NCI-H2081 (cell line): ENCODE measurements at places on chromosomes 12 and 14.

DNA sequence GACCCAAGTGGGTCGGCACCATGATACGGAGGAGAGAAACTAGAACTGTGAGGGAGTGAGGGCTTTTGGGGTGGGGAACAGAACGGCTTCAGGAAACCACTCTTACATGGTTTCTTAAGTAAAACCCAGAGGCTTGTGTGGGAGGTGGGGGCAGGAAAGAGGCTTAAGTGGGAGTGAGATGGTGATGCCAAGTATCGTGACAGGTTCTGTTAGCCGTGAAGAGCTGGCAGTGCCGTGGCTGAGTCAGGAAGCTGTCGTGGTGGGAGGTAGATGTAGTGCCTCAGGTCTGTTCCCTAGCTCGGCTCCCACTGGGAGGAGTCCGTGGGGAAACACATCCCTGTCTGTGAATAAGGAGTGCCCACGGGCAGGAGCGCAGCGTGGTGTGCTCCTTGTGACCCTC, 185.8 kb upstream of the FKBP4 start:
- no peak for DNase-seq

GRCh38 chr14:93714605-93715004, 73.7 kb downstream of the PRIMA1 start:
- no peak for DNase-seq

DNA sequence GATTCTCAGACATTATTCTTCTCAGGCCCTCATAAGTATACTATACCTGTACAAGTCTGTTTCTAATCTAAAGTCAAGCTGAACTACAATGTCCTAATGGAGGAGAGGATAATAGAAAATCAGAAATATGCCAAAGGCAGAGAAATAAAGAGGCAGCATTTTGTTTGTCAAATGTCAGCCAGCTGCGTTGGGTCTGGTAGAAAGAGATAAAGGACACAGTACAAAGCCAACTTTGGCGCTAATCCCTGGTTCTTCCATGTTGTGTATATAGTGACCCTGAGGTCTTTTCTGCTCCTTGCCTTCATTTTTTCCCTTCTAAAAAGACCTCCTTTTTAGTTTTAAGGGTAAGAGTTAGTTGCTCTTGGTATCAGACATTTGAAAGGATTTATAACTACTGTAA, 103.1 kb downstream of the PRICKLE1 start:
- DNase-seq: no peak

DNA sequence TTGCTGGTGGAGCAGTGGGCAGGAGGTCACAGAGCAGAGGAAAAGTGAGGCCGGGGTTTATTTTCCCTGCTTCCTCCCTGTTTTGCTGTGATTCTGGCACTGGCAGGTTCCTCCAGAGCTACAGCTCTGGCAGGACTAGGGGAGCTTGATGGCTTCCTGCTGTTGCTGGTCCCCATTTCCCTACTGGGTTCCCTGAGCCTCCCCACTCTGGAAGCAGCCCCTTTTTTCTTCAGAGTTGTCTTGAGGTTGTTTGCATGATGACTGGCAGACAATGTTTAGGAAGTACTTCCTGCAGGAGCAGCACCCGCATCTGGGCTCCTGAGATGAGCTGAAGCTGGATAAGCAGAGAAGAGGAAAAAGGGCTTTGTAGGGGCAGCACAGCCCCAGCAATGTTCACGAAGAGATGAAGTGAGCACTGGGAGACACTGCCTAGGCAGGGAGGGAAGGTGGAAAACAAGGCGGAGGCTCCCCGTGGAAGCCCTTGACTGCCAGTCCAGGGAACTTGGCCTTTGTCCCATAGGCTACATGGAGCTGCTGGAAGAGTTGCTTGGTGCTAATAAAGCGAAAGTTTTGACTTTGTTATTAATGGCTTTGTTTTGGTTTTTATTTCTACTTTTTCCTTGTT, 126.9 kb downstream of the SLC38A6 start:
- no peak for DNase-seq

- no peak for DNase-seq
Measured at GRCh38 chr14:29169408-29169807, 402.8 kb downstream of the FOXG1 start.

GRCh38 chr14:79299162-79299561, 912.1 kb downstream of the DIO2 start:
- no peak for DNase-seq

GRCh38 chr14:67962215-67962644, 142.7 kb downstream of the RAD51B start:
- no peak for DNase-seq

- no peak for DNase-seq
Measured at GRCh38 chr12:95742586-95742985, 48.0 kb downstream of the NTN4 start.

DNA sequence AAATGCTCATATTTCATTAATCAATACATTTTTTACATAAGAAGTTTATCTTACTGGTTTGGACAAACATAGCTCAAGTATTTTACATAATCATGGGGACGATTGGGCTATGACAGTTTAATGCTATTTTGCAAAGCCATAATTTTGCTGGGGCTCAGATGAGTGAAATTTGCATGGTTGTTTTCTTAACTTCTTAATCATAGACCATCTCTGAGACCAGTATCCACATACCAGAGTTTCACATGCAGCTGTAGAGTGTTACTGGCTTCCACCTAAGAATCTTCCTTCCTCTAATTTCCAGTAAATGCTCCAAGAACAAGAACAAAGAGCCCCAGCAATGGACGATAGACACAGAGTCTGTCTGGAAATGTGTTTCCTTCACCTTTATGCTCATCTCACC, 303.0 kb upstream of the TMEM132C start:
- DNase-seq: no peak

GRCh38 chr14:61602003-61602732, 93.1 kb upstream of the HIF1A start:
- DNase-seq: no peak

GRCh38 chr12:93578221-93578620, 5.7 kb downstream of the SOCS2 start:
- no peak for DNase-seq

GRCh38 chr12:12016284-12017100, 54.2 kb upstream of the BCL2L14 start:
- no peak for DNase-seq

GRCh38 chr12:121574025-121574424, 6.8 kb downstream of the KDM2B start:
- DNase-seq: no peak

DNA sequence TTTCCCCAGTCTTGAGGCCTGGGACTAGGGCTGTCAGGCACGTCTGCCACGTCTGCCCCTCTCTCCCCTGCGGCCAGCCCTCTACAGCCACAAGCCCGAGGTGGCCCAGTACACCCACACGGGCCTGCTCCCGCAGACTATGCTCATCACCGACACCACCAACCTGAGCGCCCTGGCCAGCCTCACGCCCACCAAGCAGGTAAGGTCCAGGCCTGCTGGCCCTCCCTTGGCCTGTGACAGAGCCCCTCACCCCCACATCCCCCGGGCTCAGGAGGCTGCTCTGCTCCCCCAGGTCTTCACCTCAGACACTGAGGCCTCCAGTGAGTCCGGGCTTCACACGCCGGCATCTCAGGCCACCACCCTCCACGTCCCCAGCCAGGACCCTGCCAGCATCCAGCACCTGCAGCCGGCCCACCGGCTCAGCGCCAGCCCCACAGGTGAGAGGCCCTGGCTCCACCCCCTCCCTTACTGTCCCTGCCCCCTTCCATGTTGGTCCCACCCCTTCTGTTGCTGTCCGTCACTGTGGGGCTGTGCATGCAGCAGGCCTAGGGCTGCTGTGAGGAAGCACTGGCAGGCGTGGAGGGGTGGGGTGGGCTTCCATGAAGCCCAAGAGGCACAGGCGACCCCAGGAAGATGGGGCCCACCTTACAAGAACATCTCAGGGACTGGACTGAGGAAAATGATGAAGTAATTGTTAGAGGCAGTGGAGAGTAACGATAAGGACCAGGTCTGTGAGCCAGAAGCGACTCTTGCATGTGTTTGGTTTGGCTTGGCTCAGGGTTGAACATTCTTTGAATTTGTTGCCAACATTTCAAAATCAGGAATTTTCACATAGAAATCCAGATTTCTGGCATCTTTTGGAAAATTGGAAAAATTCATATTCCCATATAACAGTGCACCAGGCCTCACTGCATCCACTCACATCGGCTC, 16.8 kb downstream of the C12orf43 start:
- DNase-seq: no peak

DNA sequence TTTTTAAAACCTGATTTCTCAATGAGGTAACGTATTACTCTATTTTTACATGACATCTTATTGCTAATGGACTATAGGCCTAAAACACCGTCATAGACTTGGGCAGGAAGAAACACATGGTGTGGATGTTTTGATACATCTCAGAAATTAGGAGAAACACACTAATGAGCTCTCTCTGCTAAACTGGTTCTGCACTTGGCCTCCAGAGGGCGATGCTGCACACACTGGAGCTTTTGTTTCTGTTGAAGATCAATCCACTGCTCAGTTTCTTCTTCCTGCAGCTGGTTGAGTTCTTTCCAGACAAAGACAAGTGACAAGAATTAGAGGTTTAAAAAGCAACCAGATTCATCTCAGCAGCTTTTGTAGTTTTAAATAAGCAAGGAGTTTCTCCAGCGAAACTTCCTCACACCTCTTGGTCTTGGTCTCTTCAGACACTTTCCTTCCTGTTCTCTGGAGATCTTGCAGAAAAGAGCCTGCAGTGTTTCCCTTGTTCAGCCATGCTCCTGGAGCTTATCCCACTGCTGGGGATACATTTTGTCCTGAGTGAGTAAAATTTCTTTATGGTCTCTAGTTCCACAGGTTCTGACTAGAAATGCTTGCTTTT, 178.5 kb upstream of the OR4E1 start:
- DNase-seq: no peak

DNA sequence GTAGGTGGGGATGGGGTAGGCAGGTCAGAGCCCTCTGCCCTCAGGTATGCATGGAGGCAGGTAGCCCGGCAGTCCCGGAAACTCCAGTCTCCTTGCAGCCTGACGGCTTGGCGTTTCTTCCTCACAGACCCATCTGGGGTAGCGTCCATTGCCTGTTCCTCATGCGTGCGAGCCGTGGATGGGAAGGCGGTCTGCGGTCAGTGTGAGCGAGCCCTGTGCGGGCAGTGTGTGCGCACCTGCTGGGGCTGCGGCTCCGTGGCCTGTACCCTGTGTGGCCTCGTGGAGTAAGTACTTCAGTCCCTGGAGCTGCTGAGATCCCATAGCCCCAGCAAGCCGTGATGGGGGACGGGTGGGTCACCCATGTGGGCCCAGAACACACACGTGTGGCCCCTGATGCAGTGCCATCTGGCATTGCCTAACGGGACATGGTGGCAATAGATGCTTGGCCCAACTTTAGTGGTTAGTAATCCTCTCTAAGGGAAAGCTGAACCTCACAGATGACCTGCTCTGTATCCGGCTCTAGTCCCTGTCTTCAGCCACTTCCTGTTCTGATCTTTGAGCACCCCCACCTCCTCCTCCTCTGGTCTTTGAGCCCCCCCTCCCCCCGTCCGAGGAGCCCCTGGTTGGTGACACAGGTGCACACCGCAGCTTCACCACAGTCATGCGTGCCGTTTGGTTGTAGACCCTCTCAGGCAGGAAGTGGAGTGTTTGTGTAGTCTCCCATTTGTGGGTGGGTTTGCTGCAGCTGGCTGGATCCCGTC, 3.7 kb downstream of the SIVA1 start:
- DNase-seq: no peak

DNA sequence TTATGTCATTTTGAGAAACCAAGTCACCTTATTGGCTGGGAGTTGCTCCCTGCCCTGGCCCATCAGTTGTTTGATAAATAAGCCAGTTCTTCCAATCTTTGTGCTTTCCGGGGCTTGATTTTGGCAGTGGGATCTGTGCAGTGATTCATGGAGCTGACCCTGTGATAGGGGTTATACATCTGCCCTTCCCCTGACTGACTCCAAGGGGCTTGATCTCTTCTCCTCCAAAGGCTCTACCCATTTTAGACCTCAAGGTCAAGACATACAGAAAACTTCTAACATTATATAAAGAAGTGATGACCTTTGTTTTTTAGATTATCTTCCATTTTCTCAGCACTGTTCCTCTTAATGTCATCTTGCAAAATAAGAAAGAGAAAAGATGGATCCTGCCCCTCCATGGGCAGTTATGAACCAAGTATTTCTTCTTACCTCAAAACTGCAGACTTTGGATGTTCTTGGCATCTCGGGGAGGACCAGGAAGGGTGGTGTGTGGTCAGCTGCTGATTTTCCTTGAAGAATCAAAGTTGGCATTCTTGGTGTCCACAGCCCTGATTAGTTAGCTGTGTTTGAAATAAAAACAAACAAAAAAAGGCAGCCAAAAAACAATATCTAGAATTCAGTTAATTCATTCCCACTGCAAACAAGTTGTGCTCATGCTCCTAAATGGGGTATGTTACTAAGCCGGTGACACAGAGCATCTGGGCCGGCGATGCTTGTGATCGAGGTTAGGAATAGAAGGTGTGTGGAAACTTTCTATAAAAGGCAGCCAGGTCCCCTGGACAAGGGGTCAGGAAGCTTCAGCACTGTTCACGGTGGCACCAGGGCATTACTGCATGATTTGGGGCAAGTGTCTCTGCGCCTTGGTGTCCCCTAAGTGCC, 120.2 kb downstream of the SAMD4A start:
- no peak for DNase-seq

DNA sequence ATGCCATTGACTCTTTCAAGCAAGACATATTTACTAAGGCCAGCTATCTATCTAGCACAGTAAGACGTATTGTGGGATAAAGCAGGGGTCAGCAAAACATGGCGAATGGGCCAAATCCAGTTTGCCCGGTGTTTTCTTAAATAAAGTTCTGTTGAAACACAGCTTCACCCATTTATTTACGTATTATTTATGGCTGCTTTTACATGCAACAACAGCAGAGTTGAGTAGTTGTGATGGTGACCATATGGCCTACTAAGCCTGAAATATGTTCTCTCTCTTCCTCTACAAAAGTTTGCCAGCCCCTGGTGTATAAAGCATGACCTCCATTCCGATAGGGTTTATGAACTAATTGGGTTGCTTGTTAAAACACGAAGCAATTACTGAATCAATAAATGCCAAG, 322.1 kb downstream of the CCDC91 start:
- no peak for DNase-seq

DNA sequence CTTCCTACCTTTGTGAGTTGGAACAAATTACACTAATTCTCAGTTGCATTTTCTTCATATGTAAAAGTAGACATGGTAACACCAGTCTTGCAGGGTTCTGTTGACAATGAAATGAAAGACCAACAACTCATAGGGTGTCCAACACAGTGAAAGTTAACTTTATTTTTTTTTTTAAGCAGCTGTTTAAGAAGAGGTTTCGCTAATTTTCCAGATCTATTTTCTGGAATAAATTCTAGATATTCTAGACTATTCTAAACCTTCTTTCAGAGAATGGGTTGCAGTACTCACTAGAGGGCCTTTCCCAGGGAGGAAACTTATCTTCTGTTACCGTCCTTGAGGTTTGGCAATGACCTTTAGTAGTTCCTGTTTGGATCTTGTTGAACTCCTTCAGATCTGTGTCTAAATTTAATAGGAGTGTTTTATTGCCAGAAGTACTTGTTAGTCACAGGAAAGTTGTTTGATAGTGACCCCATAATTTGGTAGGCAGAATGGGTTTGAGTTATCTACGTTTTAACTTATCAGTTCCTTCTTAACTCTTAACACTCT, 2.8 kb upstream of the ART4 start:
- DNase-seq: no peak

GRCh38 chr12:17334784-17335183, 728.8 kb upstream of the LMO3 start:
- DNase-seq: no peak
